ENCODE measurements at places on chromosomes 4 and X.
A peak's percentile ranks its signal among the peaks of the same experiment; 100 is the strongest.

- DNase-seq, result no peak
Measured at GRCh38 chr4:38856046-38856445, 571 bp downstream of the TLR6 start.

DNA sequence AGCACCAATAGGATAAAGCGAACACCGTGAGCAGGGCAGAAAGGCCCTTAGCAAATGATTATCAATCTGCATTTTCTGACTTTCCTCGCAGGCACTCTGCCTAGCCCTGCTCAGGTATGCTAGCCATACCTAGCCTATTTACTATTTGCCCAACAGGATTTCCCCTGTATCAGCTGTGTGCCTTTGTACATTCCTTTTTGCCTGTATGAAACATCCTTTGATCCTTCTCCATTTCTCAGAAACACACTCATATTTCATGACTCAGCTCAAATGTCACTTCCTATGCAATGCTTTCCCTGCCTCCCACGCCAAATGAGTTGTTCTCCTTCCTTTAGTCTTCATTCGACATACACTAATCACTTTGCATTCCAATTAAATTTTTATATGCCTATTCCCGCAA, 37.2 kb downstream of the PCDH7 start:
- peak; percentile 54 for DNase-seq

DNA sequence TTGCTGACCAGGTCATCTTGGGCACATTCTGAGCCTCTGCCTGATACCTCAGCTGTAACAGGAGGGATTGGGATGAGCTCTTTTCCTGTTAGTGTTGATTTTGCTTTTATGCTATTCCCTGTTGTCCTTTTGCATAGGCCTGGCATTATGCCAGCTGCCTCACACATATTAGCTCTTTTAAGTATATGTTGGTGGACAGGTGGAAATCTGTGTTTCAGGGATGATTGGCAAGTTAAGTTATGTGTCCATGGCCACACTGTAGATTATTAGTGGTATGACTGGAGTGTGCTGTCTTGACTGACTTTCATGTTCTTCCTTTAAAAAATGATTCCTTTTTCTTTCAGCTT, 28.9 kb downstream of the NSD2 start:
- DNase-seq, result no peak

DNA sequence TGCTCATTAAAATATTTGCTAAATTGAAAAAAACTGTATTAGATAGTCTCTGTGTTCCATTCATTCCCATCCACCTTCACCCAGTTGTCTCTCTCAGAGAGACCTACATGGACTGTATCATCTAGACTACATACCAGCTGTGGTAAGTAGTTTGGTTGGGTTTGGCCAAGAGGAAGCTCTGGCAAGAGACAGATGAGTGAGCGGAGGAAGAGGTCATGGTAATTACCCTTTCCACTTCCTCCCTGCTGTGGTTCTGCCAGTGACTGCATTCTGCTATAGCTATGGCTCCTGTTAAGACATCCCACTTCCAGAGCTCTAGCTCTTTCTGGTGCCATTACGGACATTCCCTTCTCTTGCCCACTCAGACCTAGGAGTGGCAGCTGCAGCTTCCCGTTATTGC, 239.0 kb upstream of the MID1 start:
- no peak for DNase-seq

DNA sequence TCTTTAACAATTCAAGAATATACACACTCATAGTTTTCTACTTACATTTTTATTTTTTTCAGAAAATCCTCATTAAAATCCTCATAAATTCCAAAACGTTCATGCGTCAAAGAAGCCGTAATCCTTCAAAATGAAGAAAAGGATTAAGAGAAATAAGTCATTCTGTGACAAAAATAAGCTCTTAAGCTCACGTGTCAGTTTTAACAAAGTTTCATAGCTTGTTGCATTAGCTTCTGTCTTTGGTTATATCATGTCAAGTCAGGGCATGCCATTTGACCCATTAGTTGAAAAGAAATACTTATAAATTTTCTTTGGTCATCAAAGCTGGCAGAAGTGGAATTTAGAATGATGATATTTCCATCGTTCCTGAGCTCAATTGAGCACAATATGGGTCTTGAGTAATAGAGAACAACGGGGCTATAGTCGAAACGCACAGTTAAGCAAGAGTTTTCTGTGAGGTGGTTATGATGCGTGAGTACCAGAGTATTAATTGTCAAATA, 185.2 kb upstream of the CTSO start:
- no peak for DNase-seq

DNA sequence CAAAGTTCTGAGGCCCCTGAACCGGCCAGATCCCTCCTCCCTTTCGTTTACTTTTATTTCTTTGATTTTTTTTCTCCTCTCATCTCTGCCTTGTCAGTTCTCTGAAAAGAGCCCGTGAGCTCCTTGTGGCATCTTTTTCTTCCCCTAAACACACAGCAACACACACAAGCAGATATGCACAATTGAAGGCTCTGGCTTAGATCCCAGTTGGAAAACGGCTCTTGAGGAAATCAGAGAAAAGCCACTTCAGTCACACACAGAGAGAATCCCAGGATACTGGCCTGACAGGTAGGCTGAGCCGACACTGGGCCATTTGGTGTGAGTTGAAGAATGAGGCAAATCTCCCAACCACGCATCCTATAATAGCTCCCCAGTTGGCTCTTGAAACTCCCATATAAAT, 12.9 kb downstream of the DIPK2B start:
- no peak for DNase-seq

DNA sequence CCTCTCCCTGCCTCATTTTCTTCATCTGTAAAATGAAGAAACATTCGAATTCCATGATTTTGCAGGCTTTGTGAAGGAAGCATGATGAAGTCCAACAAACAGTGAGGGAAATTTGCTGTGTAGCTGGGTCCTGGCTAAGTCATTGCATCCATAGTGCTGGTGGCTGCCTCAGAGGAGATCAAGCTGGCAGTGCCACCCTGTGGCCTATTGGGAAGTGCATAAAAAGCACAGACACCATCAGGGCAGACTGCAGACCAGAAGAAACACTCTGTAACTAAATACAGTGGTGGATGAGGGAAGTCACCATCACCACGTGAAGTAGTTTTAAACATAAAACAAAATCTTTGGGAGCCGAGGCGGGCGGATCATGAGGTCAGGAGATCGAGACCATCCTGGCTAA, 40.7 kb upstream of the DDX3X start:
- DNase-seq, result no peak

DNA sequence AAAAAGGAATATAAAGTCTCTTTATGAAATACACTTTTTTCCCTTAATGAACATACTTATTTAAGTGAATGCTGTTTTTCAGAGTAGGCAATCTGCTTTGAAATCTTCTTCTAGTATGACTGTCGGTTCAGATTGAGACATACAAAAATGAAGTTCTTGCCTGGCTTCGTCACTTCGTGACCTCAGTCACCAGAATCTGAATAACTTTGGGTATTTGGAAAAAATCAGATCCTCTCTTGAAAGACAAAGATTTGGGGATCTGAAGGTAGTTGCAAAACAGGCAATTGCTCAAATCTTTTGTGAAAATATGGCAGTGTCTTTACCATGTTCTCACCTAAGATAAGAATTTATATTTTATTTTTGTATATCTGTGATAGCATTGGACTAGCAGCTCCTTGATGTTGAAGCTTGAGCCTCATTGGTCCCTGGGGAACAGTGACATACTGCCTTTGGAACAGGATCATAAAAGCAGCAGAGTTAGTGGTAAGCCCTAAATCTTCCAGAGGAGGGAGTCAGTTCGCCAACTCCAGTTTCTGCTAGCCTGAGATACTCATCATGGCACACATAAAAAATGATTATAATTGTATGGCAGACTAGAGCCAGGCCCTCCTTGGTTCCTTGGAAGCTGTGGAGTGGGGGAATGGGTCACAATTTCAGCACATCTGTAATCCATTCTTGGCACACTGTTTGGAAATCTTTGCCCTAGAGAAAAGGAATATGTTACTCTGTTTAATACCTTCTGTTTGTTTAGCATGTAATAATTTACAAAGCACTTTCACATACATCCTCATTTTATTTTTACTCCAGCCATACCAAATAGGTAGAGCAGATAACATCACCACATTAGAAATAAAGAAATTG, 5.0 kb downstream of the ARFIP1 start:
- peak; percentile 41 for DNase-seq

DNA sequence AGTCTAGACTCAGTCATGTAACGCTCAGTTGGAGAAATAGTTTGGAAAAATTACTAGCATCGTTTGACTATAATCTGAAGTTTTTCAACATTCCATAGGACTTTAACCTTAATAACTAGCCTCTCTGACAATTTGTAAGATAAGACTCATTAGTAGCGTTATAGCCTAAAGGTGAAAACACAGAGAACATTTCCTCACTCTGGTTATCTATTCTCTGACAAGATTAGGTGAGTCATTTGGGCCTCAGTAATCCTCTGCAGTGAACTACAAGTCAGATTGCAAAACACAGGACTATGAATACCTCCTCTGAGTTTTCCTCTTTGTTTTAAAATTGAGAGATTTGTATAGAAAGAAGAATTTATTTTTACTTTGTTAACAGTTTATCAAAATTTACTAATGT, 31.8 kb upstream of the PDLIM5 start:
- DNase-seq, result peak; percentile 6

DNA sequence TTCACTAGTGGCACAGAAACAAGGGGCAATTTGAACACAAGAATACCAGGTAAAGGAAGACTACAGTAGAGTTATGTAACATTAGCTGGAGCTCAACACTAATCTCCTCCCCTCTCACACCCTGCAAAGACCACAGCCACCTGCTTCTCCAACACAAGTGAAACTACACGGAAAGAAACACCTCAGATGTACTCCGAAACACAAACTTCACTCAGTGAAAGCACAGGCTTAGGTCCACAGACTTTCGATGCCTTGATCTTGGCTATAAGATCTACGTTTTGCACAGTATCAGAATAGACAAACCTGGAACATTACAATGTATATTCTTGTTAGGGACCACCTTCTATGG, 7.6 kb downstream of the ACSL1 start:
- DNase-seq, result no peak

DNA sequence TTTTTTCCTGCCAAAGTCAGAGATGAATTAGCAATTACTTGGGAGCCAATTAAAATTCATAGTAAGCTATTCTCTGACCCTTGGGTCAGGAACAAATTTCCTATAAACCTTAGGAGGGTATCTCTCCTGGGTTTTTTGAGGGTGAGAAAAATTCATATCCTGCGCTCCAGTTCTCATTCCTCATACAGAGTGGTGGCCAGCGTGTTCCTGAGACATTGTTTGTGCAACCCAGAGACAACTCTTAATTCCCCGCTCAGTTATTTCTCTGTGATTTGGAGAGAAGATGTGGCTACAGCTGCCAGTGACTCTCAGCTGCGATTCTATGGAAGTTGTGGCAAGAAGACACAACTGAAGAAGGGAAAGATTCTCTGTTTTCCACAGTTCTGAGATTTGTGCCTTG, 37.9 kb upstream of the CBR4 start:
- no peak for DNase-seq

- no peak for DNase-seq
Measured at GRCh38 chr4:78923464-78924312, 15.6 kb downstream of the PAQR3 start.

DNA sequence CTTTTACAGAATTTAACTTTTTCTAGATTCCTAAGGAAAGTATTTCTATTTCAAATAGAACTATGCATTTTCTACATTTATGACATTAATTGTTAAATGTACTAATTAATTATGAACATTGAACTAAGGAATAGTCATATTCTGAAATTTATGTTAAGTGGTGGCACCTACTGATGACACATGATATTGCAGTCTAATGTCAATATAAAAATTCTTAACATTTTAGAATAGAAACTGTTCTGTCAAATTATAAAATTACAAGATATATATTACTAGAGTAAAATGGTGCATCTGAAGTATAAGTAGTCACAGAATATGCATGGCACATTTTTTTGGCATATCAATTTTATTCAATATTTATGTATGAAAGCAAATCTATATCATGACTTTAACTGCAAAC, 40.2 kb upstream of the NDNF start:
- DNase-seq, result no peak

DNA sequence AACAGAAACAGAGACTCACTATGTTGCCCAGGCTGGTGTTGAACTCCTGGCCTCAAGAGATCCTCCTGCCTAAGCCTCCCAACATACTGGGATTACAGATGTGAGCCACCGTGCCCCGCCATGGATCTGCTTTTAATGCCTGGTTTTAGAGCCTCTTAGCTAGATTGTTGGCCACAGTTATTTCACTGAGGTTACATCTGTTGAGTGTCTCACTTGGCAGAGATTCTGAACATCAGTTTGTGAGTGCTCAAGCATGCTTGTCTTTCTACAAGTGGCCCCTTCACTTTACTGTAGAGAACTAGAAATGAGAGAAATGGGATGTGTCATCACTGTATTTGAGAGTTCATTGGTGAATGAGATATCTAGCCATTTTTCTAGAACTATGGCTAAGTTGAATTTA, 218.5 kb downstream of the APBB2 start:
- peak; percentile 68 for DNase-seq

GRCh38 chrX:10636337-10636736, 16.0 kb upstream of the MID1 start:
- DNase-seq, result no peak

GRCh38 chrX:10615931-10616774, 4.2 kb downstream of the MID1 start:
- DNase-seq, result no peak

- DNase-seq, result no peak
Measured at GRCh38 chr4:158159718-158160094, 13.1 kb downstream of the GASK1B start.

- peak; percentile 13 for DNase-seq
Measured at GRCh38 chrX:131894995-131895394, 128.1 kb upstream of the STK26 start.

DNA sequence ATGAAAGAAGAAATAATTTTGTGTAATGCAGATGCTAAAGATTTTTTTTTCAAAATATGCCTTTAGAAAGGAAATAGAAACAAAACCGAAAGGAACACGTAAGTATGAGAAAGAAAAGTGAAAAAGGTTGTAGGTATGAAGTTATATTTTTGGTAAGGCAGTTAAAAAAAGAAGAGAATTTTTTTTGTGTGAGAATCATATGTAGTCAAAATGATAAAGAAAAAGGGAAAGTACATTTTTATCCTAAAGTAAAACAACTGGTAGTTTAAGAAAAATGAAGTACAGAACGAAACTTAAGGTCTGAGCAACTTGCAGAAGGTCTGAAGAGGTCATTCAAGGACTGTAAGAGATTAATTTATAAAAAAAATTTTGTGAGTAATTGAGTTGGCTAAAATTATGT, 164.0 kb upstream of the TRAM1L1 start:
- DNase-seq, result no peak

All from fibroblast of skin of left biceps (primary cell).